Uterus (tissue), 4 donors: ENCODE measurements at places on chromosomes 7 and 10. TPM values are rescaled to one million over a fixed set of nuclear protein-coding genes. Genes with fewer than 3 reads are reported as not detected.

The NUTM2A gene
- total RNA-seq: not detected

- no peaks in the 10 kb centered on the region for H3K4me1 ChIP-seq
- no peak overlapping the region for H3K27ac ChIP-seq
- H3K4me3 ChIP-seq: no peak overlapping the region
- H3K36me3 ChIP-seq: no peaks in the 10 kb centered on the region
Measured at GRCh38 chr7:80851896-80852476, 66.9 kb downstream of the SEMA3C start.

DNA sequence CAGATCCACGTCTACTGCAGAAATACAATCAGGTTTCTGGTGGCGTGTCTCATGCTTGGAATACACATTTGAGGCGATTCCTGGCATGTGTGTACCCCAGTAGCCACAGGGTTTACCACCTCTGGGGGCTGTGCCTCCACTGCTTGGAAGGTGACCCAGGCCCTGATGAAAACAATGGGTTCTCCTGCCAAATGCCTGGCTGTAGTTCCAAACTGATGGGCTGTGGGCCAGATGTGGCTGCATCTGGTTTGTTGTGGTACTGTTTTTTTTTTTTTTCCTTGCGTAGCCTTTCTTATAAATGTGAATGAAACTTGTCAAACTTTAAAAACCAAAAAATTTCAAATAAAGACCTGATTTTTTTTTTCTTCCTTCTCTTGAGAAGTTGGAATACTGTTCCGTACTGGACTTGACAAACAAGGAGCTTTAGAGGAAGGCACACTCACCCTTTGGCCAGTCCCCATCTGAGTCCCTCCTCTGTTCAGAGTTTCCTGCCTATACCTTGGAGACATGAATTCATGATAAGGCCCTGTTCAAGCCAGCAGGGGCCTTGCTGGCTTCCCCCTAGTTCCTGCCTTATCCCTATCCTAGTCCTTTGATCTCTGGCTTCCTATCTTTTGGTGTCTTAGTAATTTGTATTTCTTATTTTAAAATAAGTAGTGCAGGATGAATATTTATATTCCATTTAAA is 217.1 kb downstream of the PHTF2 start:
- no peak overlapping the region for H3K4me3 ChIP-seq
- DNase-seq: no peak
- no peaks in the 10 kb centered on the region for H3K36me3 ChIP-seq
- H3K27ac ChIP-seq: no peak overlapping the region

GRCh38 chr7:134855442-134855841 is 76.0 kb downstream of the CALD1 start:
- peaks cover 10% of the 10 kb centered on the region for H3K4me1 ChIP-seq
- no peaks in the 10 kb centered on the region for H3K36me3 ChIP-seq
- no peaks in the 10 kb centered on the region for H3K27me3 ChIP-seq
- DNase-seq: no peak

DNA sequence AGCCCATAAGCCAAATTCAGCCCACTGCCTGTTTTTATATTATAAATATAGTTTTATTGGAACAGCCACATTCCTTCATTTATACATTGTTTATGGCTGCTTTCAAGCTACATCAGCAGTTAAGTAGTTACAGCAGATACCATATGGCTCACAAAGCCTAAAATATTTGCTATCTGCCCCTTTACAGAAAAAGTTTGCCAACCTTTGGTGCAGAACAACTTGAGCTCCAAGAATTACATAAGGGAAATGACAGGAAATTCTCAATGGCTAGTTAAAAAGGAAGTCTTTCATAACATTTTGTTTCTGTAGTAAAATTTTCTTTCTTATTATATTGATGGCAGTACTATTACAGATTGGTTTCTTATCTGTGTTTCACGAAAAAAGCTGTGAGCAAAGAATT is 59.3 kb downstream of the COL28A1 start:
- no peaks in the 10 kb centered on the region for H3K36me3 ChIP-seq
- no peaks in the 10 kb centered on the region for H3K27me3 ChIP-seq
- no peaks in the 10 kb centered on the region for H3K4me1 ChIP-seq
- no peak overlapping the region for H3K27ac ChIP-seq

The PRPS1L1 gene
- not detected for total RNA-seq

DNA sequence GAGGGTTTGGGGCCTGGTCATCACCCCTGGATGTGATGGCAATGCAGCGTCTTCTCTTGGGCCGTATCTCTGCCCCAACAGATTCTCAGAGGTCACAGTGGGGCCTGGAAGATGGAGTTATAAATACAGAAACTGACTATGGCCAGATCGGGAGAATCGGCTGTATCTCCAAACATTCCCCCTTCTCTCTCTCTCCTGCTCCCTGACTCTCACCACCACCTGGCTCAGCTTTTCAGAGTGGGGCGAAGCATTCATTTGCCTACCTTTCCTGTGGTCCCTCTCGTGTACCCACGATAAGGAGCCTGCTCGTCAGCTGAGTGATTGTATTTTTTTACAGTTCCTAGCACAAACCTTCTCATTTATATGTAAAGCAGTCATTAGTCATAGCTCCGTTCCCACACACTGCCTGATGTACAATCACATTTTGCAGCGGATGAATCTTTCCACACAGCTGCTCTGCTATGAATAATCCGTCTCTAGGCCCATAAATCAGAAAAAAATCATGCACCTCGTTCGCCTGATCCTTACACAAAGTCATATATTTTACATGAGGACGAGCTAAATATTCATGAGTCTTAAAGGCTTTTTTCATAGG is 23.2 kb upstream of the BTRC start:
- no peak overlapping the region for H3K4me3 ChIP-seq
- H3K4me1 ChIP-seq: no peaks in the 10 kb centered on the region
- DNase-seq: no peak
- H3K27me3 ChIP-seq: no peaks in the 10 kb centered on the region
- H3K27ac ChIP-seq: no peak overlapping the region
- no peaks in the 10 kb centered on the region for H3K36me3 ChIP-seq

DNA sequence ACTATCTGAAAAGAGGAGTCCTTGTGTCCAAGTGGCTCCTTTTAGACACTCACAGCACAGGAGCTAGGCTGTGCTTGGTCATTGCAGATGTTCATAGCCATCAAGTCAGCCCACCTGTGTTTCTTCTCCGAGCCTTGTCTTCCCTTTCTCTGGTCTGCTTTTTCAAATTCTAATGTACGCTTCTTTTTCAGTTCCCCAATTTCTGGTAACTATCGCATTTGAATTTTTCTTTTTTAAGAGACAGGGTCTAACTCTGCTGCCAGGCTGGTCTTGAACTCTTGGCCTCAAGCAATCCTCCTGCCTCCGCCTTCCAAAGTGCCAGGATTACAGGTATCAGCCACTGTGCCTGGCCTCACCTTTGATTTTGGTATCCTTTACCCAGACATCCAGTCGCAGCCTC is 18.9 kb downstream of the APBB1IP start:
- H3K36me3 ChIP-seq: no peaks in the 10 kb centered on the region
- no peak overlapping the region for H3K4me3 ChIP-seq
- H3K4me1 ChIP-seq: no peaks in the 10 kb centered on the region
- no peak overlapping the region for H3K27ac ChIP-seq
- H3K27me3 ChIP-seq: no peaks in the 10 kb centered on the region

- no peaks in the 10 kb centered on the region for H3K4me1 ChIP-seq
- peak; percentile 47 for DNase-seq
- no peak overlapping the region for H3K4me3 ChIP-seq
- no peaks in the 10 kb centered on the region for H3K27me3 ChIP-seq
Measured at GRCh38 chr10:68154211-68154497, 44.9 kb downstream of the MYPN start.

DNA sequence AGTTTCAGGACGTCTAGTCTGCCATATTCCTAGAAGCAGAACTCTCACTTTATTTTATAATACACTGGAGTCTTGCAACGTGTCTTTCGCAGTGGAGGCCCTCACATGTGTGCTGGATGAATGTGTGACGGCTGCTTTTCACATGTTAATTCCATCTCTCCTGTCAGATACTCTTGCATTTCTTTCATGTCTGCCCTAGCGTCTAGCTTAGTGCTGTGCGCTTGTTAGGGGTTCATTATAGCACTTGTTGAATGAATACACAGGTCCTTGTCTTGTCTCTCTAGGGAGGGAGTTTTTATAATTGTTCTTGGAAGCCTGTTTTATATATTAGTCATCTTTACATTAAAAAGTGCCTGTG is 94.4 kb downstream of the MAP3K8 start:
- H3K36me3 ChIP-seq: no peaks in the 10 kb centered on the region
- H3K27me3 ChIP-seq: no peaks in the 10 kb centered on the region
- no peak overlapping the region for H3K27ac ChIP-seq
- no peaks in the 10 kb centered on the region for H3K4me1 ChIP-seq

- no peak for DNase-seq
- no peak overlapping the region for H3K4me3 ChIP-seq
- H3K36me3 ChIP-seq: no peaks in the 10 kb centered on the region
- H3K4me1 ChIP-seq: no peaks in the 10 kb centered on the region
Measured at GRCh38 chr7:6205971-6206660, 66.3 kb downstream of the CYTH3 start.

The ELAPOR2 gene
- total RNA-seq: 16.2 TPM

- H3K4me1 ChIP-seq: no peaks in the 10 kb centered on the region
- no peak for DNase-seq
- no peaks in the 10 kb centered on the region for H3K36me3 ChIP-seq
- no peak overlapping the region for H3K27ac ChIP-seq
- H3K27me3 ChIP-seq: no peaks in the 10 kb centered on the region
Measured at GRCh38 chr7:4113271-4113670, 568.8 kb upstream of the FOXK1 start.

GRCh38 chr7:122217125-122217524 is 73.1 kb upstream of the AASS start:
- no peaks in the 10 kb centered on the region for H3K27me3 ChIP-seq
- H3K4me1 ChIP-seq: no peaks in the 10 kb centered on the region
- DNase-seq: no peak
- no peak overlapping the region for H3K27ac ChIP-seq
- H3K36me3 ChIP-seq: no peaks in the 10 kb centered on the region
- no peak overlapping the region for H3K4me3 ChIP-seq

GRCh38 chr10:33098951-33099663 is 141.1 kb upstream of the ITGB1 start:
- no peaks in the 10 kb centered on the region for H3K4me1 ChIP-seq
- H3K4me3 ChIP-seq: no peak overlapping the region
- H3K36me3 ChIP-seq: no peaks in the 10 kb centered on the region
- H3K27ac ChIP-seq: no peak overlapping the region

DNA sequence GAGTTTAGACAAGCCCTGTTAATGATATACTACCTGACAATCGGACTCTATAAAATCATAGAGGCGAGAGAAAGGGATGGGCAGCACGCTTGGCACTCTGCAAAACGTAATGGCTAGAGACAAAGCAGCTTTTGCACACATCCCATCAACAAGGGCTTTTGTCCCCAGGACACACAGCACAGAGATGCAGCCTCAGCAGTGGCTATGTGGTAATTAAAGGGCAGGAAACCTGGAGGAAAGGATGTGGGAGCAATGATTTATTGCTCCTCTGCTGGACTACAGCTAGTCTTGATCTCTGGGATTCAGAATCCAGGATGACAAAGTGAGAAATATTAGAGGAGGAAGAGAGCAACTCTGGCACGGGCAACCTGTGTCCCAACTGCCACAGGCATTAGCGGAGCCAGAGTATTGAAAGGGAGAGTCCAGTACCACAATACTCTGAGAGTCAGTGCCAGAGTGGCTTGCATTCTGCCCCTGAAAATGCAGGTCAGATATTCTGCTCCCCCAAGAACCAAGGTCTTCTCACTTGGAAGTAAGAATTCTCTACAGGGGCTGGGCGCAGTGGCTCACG is 96.5 kb downstream of the ARMH3 start:
- no peak overlapping the region for H3K27ac ChIP-seq
- no peak for DNase-seq
- no peaks in the 10 kb centered on the region for H3K27me3 ChIP-seq
- no peak overlapping the region for H3K4me3 ChIP-seq

DNA sequence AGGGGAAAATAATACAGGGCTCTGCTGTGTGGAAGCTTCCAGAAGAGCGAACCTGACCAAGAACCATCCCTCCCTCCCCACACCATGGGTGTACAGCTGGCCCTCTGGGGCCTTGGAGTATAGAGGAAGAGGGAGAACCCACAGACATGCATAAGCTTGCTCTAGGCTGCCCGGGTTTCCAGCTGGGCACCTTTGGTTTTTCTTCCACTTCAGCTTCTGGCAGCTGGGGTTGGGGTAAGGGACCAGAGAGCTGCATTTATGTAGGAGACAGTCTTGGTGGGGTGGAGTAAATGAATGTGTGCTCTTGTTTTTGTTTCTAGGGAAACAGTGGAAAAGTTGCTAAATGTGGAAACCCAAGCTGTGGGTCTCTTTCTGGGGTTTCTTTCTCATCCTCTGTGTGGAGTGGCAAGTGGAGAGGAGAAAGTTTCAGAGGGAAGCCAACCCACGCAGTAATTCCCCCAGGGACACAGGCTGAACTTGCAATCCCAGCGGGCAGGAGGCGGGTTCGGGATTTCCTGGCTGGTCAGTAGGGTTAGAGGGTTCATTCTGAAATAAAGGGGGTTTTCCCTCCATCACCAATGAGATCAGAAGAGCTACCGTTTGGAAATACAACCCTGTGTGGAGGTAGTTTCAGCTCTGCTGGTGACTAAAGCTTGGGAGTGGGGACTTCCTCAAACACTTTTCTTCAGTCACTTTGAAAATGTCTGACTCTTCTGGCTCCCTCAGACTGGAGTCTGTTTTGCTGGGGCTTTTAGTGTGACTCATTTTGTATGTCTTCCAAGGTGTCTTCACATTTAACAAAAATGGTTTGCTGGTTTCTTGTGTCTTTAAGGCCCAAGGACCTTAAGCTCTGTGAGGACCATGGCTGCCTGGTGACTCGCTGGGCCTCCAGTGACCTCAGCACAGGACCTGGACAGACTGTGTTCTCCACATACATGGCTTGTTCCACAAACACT is 22.2 kb upstream of the SRGN start:
- H3K4me1 ChIP-seq: no peaks in the 10 kb centered on the region
- H3K36me3 ChIP-seq: no peaks in the 10 kb centered on the region

DNA sequence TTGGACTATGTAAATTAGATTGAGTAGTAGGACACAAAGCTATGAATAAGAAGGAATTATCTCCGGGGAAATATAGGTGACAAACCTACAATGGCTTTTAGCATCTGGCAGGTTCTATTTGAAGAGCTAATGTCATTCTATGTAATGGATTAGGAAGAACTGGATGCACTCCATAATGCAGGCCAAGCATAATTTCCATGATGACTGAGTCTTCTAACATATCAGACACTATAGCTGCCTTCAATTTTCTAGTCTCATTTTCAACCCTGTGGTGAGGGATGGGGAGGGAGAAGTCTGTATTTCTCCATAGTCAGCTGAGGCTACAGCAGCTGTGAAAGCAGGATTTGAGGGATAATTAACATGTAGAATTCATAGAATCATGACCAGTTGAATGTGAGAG is 390.4 kb upstream of the LRRTM3 start:
- H3K4me3 ChIP-seq: no peak overlapping the region
- H3K27ac ChIP-seq: no peak overlapping the region
- DNase-seq: no peak

The SPDYE9 gene
- total RNA-seq: not detected

The NRG3 gene
- total RNA-seq: 0.27 TPM

GRCh38 chr7:26216049-26216448 is 14.5 kb downstream of the CBX3 start:
- H3K4me3 ChIP-seq: no peak overlapping the region
- no peak overlapping the region for H3K27ac ChIP-seq
- H3K4me1 ChIP-seq: no peaks in the 10 kb centered on the region
- H3K27me3 ChIP-seq: no peaks in the 10 kb centered on the region
- H3K36me3 ChIP-seq: no peaks in the 10 kb centered on the region
- DNase-seq: no peak

- H3K4me1 ChIP-seq: no peaks in the 10 kb centered on the region
- H3K36me3 ChIP-seq: no peaks in the 10 kb centered on the region
- no peak for DNase-seq
- no peak overlapping the region for H3K27ac ChIP-seq
- no peak overlapping the region for H3K4me3 ChIP-seq
Measured at GRCh38 chr7:37719077-37719476, 35.5 kb downstream of the GPR141 start.
